ENCODE measurements at places on chromosomes 5 and 9.
A peak's percentile ranks its signal among the peaks of the same experiment; 100 is the strongest.

DNA sequence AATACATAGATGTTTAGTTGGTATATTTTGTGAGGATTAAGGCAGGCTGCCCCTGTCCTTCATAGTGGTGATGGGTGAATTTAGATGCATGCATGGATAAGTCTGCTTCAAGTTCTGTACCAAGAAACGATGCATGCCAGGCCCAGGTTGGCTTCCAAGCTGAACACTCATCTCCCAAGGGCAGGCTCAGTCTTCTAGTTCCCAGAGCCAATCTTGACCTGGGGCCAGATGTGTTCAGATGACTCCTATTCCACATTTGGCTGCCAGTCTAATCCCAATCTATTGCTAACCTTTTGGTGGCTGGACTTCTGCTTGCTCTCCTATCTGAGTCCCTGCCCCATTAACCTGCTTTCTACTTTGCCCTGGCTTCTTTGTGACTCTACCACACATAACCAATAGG lies 18.5 kb upstream of the SNAPC3 start:
- DNase-seq = no peak

DNA sequence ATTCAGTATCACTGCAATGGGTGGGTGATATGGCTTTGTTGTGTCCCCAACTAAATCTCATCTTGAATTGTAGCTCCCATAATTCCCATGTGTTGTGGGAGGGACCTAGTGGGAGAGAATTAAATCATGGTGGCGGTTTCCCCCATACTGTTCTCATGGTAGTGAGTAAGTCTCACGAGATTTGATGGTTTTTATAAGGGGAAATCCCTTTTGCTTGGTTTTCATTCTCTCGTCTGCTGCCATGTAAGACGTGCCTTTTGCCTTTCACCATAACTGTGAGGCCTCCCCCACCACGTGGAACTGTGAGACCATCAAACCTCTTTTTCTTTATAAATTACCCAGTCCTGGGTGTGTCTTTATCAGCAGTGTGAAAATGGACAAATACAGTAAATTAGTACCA lies 9.5 kb upstream of the NANS start:
- DNase-seq = no peak

- no peak for DNase-seq
These were observed 10.2 kb downstream of the NCS1 start for GRCh38 chr9:130182381-130182909.

DNA sequence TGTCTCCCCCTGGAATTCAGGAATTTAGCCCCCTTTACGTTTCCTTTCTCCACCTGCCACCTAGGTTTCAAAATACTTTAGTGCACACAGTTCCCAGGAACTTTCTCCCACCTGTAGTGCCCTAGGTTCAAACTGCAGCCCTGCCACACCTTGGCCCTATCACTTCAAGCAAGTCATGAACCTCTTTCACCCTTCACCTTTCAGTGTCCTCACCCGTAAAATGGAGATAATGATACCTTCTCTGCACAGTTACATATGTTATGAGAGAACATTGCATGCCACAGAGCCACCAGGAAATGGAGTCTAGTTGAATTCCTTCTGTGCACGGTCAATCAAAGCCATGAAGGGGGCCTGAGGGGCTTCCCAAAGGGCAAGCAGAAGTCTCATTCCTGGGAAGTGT lies 9.8 kb upstream of the EEIG1 start:
- no peak for DNase-seq

DNA sequence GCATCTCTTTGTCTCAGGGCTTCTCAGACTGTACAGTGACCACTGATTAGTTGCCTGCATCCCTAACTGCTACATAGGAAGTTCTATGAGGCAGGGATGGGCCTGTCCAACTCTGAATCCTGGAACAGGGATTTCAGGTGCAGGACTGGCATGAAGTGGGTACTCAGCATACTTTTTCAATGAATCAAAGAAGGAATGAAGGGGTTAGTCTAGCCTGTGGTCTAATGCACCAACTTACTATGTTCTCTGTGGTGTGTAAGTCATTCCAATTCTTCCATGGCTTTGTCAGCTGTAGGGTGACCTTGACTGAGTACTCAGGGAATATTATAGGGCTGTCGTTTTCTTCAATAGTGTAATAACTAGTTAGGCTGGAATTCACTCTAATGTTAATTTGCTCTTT lies 8.3 kb downstream of the COL15A1 start:
- DNase-seq = no peak

DNA sequence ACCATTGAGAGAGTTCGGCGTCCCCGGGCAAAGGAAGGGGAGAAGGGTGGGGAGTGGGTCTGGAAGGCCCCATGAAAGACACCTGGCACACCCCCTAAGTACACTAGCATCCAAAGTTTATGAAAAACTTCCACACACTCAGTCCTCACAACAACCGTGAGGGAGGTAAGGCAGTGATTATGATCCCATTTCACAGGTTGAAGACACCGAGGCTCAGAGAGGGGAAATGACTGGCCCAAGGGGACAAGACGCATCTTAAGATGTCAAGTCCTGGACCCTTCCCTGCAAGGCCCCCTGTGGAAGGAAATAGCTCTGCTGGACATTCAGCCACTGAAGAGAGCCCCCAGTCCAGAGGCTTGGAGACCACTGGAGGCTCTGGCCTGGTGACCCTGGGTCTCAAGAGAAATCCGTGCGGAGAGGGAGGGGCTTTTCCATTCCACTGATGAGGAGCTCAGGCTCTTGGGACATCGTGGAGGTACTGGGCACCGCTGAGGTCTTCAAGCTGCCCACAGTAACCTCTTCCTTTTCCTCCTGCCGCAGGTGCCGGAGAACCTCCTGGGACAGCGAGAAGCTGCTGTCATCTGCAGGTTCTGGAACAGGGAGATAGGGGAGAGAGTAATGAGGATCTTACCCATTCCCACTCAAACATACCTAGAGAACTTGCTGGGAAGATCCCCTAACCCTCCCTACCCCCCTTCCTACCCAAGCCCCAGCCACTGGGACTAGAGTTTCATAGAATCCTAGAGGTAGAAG lies 5.2 kb downstream of the SMIM33 start:
- no peak for DNase-seq

GRCh38 chr5:148928141-148928540 lies 101.7 kb downstream of the ADRB2 start:
- no peak for DNase-seq

DNA sequence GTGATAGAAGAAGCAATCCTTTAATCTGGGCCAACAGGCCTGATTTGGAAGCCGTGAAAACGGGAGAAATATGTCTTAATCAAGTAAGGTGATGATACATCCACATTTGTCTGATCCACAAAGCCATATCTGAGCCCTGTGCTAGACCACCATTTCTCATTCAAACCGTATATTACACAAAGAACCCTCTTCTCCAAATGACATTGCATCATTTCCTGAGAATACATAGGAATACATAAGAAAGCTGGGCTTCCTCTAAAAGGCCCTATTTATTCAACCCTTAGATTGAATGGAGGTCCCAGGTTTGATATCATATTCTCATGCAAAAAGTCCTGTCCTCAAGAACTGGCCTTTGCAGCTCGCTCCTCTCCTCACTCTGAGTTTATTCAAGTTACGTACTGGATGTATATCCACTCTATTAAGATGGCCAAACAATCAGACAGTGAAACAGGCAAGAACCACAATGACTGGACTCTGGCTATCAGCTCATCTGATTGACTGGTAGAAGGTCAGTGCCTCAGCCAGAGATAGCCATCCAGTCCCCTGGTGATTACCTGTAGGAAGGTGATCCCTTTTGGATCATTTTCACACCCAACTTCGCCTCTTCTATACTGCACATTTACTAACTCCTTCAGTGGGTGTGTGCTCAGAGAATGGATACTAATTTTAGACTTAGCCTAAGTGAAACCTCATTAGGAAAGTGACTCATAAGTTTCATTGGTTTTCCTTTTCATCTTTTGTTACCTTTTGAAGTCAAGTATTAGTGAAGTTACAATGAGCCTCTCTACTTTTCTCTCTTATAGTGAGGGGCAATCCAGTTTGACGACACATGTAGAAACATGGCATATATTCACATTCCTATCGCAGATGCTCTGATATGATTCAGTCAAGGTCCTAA lies 167.6 kb upstream of the WWC1 start:
- no peak for DNase-seq

- DNase-seq = no peak
These were observed 17.7 kb downstream of the PLGRKT start for GRCh38 chr9:5419987-5420386.

DNA sequence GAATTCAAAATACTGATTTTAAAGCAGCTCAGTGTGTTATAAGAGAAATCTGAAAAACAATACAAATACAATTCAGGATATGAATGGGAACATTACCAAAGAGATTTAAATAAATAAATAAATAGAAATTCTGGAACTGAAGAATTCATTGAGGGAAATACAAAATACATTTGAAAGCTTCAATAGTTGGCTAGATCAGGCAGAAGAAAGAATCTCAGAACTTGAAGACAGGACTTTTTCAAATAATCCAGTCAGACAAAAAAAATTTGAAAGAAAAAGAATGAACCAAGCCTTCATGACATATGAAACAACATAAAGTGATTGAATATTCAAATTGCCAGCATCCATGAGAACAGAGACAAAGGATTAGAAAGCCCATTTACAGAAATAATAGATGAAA lies 59.6 kb upstream of the TLX3 start:
- DNase-seq = no peak

DNA sequence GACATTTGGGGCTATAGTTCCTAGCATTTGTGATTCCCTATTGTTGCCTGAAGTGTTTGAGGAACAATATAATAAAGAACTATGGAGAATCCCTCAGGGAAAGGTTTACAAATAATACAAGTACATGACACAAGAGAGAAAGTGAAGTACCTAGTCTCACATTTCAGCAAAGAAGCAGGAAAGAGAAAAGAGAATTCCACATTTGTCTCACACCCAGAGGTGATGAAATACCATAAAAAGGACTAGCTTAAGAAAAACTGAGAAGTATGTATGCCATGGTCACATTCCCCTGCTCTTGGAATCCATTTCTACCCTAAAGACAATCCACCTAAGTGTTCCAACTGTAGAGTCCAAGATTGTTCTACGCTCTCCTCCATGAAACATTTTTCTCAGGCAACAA lies 79.0 kb upstream of the TARS1 start:
- no peak for DNase-seq

GRCh38 chr5:74235552-74235951 lies 405.0 kb downstream of the ENC1 start:
- no peak for DNase-seq

GRCh38 chr9:107251756-107252322 lies 31.2 kb upstream of the RAD23B start:
- DNase-seq = peak; percentile 76

DNA sequence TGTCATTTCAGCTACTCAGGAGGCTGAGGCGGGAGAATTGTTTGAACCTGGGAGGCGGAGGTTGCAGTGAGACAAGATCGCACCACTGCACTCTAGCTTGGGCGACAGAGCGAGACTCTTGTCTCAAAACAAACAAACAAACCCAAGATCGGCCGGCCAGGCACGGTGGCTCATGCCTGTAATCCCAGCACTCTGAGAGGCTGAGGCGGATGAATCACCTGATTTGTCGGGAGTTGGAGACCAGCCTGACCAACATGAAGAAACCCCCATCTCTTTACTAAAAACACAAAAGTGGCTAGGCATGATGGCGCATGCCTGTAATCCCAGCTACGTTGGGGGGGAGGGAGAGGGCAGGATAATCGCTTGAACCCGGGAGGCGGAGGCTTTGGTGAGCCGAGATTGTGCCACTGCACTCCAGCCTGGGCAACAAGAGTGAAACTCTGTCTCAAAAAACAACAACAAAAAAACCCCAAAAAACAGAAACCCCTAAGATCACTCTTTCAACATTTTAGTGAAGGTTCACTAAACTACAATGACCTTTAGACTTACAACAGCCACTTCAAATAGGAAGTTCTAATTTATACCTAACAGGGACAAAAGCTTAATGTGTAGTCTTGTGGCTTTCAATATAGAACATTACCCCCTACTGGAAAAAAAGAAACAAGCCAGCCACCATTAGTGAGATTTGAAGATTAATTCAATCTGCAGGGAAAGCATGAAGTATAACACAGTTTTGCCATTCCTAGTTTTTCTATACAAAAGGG lies 7.0 kb downstream of the HSPA9 start:
- no peak for DNase-seq

GRCh38 chr5:125316391-125316790 lies 570.0 kb upstream of the ZNF608 start:
- DNase-seq = no peak

DNA sequence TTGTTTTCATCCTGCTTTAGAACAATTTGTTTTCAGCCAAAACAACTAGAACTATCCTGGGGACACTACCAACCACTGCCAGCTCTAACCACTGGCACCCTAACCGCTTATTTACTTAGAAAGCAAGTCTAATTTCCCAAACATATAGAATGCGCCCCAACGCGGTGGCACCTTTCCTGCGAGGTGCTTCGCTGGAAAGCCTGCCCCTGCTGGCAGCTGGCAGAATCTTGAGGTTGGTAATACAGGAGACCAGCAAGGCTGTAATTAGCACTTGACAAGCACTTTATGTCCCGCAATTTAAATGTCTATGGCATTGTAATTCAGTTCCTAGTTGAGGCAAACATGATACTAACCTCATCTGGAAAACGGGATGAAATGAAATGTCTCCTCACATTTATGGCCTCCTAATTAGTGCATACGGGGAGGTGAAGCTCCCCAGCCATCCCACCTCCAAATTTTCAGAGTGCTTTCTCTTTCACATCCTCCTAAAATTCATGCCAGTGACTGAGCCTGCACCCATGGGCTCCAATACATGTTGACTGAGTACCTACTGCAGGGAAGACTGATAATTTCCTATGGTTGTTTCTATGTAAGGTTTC lies 30.4 kb downstream of the GABBR2 start:
- no peak for DNase-seq

- peak; percentile 97 for DNase-seq
These were observed 8.2 kb upstream of the AGPAT2 start for GRCh38 chr9:136695435-136695895.

DNA sequence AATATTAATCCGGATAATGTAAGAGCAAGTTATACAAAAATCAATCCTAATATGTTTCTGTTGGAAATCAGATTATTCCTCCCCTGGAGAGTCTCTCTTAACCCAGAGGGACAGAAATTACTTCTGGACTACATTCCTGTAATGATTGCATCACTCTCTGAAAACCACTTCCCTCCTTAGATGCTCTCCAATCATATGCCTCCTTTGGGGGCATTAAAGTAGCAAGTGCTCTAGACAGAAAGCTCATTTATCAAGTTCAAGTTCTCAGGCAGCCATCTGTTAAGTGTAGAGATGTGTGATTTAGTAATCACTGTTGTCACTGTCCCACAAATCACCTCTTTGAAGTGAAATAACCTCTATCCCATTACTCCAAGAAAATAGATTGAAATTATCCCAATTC lies 247.1 kb downstream of the SLCO4C1 start:
- no peak for DNase-seq

DNA sequence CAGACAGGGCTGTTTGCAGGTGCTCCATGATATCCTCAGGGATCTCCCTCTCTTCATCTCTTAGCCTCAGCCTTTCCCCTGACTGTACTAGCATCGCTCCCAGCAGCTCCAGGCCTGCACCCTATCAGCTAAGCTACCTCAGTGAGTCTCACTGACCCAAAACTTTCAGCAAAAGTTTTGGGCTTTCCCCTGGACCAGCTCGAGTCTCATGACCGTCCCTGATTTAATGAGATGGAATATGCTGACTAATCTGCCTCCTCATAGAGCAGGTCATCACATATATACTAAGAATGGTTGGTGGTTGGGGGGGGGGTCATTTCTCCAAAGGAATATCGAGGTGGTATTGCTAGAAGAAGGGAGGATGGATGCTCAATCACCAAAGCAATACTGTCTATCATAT lies 151.5 kb downstream of the NR3C1 start:
- DNase-seq = no peak

- no peak for DNase-seq
These were observed 244.3 kb downstream of the CSNK1G3 start for GRCh38 chr5:123756318-123756665.

Data from body of pancreas (tissue), 4 donors.